ENCODE measurements at places on chromosomes 7 and 10.

- no peak for DNase-seq
Observed at GRCh38 chr10:95506056-95506737, 55.0 kb downstream of the SORBS1 start.

GRCh38 chr7:156656598-156656997 is 16.0 kb downstream of the RNF32 start:
- DNase-seq: no peak

DNA sequence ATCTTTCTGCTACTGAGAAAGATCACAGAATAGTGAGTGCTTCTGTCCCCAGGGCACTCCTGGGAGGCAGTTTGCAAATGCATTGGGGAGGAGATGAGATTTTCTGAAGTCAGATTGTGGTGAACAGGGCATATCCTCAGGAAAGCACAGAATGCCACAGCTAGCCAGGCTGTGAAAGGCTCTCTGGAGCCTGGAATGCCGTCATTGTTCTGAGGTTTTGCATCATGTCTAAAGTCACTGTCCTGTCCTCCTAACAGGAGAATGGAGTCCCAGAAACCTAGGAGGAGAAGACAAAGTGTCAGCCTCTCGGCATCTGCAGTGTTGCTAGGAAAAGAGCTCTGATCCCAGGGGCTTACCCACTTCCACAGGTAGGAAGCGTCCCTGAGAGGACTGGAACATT is 69.2 kb upstream of the IGFBP3 start:
- no peak for DNase-seq

- no peak for DNase-seq
Observed at GRCh38 chr10:128062331-128062880, 63.8 kb downstream of the MKI67 start.

GRCh38 chr7:17472518-17472917 is 174.1 kb downstream of the AHR start:
- no peak for DNase-seq

- DNase-seq: peak; percentile 56
Observed at GRCh38 chr10:112949875-112950507, at the start of gene TCF7L2. Gene TCF7L2 (plus strand): TSS chr10:112950247. CDS start chr10:112950757, 510 bp downstream.

DNA sequence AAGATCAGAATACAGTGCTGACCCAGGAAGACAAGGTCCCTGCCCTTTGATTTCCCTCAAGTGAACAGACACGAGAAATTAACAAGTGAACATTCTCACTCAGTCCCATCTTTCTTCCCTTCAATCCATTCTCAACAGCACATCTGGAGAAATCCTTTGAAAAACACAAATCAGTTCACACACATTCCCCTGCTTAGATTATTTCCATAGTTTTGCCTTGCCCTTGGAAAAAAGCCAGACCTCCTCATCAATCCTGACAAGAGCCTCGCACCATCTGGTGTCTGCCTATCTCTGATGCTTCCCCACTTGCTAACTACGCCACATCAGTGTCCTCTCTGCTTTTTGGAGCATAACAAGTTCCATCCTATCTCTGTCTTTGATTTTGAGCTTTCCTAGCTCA is 94.4 kb upstream of the KIAA1217 start:
- DNase-seq: no peak

- no peak for DNase-seq
Observed at GRCh38 chr10:59611048-59611447, 98.6 kb downstream of the SLC16A9 start.

GRCh38 chr10:8331896-8332729 is 277.6 kb downstream of the GATA3 start:
- DNase-seq: peak; percentile 86

DNA sequence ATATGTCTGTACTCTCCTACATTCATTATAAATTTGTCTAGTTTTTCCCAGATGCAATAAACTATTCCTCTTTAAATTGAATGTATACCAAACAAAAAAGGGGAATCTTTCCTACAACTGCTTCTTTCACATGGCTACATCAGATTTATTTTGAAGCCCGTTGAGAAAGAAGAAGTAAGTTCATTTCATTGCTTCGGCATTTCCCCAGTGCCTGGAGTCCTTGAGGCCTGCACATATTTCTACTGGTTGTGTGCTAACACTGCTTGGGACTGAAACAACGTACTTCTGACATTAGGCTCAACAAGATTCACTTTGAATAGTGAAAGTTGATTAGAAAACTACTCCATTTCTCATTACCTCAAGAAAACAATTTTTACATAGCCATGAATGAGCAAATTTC is 201.7 kb downstream of the PHF14 start:
- no peak for DNase-seq

DNA sequence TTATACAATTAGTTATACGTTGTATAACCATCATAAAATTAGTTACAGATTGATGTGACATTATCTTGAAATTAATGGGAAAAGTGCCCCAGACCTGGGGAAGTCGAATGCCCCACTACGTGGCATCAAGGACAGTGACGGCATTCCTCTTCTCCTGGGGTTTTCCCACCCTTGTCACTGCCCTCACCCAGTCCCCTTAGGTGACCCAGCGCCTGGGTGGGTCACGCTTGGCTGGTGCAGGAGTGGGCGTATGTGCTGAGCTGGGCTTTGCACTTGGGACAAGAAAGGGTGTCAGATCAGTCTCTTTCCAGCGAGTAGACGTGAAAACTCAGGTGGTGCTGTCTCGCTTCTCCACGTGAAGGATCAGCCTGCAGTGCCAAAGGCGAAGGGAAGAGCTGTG is 7.6 kb downstream of the FOXK1 start:
- DNase-seq: no peak

GRCh38 chr10:49509771-49510303 is 29.1 kb downstream of the ERCC6 start:
- DNase-seq: no peak

GRCh38 chr7:72753781-72754180 is 74.2 kb downstream of the TYW1B start:
- DNase-seq: no peak

GRCh38 chr10:72235544-72236279 is 19.6 kb upstream of the ASCC1 start:
- DNase-seq: no peak

- no peak for DNase-seq
Observed at GRCh38 chr7:66088861-66089838, 13.5 kb downstream of the ASL start.

DNA sequence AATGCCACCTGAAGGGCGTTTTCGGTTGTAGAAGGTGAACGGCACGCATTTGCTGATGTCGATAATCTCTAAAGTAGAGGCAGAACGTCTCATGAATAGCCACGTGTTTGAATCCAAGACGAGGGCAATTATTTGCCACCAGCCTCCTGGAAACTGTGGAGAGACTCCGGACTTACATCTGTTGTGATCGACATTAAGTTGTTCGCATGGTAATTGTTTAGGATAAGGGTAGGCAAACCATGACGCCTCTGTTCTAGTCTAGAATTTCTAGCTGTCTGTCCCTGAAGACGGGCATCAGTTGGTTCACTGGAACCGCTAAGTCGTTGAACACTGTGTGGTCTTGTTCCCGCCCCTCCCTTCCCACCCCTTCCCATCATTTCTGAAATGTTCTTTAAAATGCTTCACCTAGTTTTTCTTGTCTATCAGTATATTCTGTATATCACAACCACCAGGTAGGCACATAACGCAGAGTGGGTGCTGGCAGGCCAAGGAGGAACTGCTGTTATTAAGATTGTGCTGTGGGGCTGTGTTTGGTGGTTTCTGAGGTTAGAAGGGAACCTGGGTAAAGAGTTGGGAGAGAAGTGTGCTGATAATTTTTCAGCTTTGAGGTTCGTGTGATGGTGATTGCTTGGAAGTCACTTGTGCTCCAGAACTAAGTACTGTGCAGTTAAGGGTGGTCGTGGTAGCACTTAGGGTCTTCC is 1.2 kb downstream of the UBE3C start:
- peak; percentile 17 for DNase-seq

- no peak for DNase-seq
Observed at GRCh38 chr10:99788598-99789256, 6.3 kb downstream of the ABCC2 start.

- DNase-seq: no peak
Observed at GRCh38 chr10:23065181-23065948, 30.0 kb upstream of the MSRB2 start.

- no peak for DNase-seq
Observed at GRCh38 chr7:11835260-11835659, 3.3 kb upstream of the THSD7A start.

- no peak for DNase-seq
Observed at GRCh38 chr7:7996568-7996967, 28.0 kb downstream of the GLCCI1 start.

GRCh38 chr7:72503644-72504043 is 91.5 kb upstream of the CALN1 start:
- DNase-seq: no peak

DNA sequence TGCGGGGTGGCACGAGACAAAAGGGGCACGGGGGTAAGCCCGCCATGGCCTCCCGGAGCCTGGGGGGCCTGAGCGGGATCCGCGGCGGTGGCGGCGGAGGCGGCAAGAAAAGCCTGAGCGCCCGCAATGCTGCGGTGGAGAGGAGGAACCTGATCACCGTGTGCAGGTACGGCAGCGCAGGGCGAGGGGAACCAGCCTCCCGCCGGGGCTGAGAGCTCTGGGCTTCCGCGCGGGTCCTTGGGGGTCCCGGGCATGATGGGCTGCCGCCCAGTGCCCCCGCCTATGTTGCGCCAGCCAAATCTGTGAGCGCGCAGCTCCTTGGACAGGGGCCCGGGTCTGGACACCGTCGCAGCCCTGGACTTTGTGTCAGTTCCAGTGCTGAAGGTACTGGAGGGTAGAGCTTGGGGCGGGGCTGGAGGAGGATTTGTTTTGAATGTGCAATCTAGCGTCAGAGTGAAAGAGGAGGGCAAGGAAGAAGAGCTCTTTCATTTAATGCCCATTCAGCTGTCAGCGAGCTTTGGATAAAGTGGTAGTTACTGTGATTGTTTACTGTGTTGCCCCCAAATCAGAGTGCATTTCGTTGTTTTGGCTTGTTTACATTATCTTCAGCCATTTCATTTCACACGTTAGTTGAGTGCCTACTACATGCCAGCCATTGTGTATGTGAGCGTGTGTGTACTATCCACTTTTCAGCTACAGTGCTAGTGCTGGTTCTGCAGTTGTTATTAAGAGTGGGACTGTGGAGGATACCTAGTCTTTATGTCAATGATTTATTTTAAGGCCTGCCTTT is 777 bp downstream of the RUNDC3B start:
- DNase-seq: peak; percentile 24

- DNase-seq: no peak
Observed at GRCh38 chr7:30091987-30092386, 42.8 kb upstream of the MTURN start.

- no peak for DNase-seq
Observed at GRCh38 chr10:24331457-24331856, 122.5 kb downstream of the KIAA1217 start.

DNA sequence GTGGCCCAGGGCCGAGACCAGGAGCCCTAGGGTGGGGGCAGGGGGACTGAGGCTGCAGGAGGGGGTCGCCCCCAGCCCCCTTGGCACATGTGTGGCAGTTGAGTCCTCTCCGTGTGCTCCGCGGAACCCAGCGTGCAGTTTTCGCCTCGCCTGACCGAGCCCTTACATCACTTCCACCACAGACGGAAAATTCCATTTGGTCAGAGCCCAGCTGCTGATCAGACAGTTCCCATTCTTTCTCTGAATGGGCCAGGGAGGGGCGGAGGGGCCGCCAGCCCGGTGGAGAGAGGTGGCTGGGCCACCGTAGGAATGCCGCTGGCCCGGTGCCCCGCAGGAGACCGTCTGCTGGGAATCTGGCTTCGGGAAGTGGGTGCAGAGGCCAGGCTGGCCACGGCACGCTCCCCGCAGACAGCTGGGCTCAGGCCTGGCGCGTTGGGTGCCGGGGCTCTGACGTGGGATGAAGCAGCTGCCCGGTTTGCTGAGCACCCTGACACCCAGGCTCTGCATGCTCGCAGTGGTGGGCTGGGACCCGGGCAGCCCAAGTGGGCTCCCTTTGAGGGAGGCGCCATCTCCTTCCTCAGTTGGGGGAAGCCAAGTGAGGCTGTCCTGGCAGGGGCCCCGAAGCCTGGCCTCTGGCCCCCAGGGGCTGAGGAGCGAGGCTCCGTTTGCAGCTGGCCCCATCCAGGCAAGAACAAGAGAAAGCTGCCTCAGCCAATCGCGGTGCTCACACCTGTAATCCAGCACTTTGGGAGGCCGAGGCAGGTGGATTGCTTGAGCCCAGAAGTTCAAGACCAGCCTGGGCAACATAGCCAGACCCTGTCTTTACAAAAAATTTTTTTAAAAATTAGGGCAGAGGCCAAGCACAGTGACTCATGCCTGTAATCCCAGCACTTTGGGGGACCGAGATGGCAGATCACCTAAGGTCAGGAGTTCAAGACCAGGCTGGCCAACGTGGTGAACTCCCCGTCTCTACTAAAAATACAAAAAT is 9.9 kb downstream of the TTYH3 start:
- no peak for DNase-seq
